T47D (cell line): ENCODE measurements at places on chromosomes 7 and 10.
A peak's percentile ranks its signal among the peaks of the same experiment; 100 is the strongest.

DNA sequence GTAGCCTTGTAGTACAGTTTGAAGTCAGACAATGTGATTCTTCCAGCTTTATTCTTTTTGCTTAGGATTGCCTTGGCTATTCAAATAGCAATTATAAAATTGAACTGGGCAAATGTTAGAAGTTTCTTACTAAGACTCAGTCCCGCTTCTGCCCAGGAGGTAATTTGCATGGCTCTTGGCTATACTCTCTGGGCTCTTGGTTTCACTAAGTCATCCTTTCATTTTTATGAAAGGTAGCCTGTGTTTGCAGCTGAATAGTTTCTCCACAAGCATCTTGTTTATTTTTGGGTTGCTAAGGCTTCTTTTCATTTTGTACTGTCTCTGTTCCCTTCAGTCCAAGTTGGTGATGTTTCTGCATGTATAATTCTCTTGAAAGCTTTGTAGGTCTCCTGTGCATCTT lies 340.6 kb downstream of the SH2D4B start:
- DNase-seq: no peak

DNA sequence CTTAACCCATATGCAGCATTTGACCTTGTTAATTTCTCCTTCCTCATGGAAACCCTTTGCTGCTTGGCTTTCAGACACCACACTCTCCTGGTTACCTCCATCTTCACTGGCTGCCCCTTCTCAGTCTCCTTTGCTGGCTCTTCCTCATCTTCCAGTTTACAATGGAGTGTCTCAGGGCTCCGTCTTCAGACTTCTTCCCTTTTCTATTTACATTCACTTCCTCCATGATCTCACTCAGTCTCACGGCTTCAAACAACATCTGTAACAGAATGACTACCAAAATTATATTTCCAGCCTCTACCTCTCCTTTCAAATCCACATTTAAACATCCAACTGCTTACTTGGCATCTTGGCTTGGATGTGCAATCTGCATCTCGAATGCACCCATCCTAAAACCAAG lies 140.4 kb downstream of the DKK1 start:
- no peak for DNase-seq

GRCh38 chr10:125144693-125145623 lies 15.4 kb downstream of the CTBP2 start:
- no peak for DNase-seq

DNA sequence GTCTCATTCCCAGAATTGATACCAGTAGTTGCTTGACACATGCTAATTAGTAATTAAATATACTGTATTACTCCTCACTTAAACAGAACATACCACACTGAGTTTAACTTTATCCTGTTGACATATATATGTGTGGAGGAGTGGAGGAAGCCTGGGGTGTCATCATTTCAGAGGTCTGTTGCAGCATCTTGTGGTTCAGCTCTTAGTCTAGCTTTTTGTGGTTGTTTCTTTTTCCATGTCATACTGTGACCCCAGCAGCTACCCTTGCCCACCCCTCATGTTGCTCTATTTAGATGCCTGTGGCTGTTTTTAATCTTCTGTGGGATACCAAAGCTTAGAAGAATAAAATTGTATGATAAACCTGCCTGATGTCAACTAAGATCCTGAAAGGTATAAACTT lies 875.4 kb downstream of the LRMDA start:
- DNase-seq: no peak

DNA sequence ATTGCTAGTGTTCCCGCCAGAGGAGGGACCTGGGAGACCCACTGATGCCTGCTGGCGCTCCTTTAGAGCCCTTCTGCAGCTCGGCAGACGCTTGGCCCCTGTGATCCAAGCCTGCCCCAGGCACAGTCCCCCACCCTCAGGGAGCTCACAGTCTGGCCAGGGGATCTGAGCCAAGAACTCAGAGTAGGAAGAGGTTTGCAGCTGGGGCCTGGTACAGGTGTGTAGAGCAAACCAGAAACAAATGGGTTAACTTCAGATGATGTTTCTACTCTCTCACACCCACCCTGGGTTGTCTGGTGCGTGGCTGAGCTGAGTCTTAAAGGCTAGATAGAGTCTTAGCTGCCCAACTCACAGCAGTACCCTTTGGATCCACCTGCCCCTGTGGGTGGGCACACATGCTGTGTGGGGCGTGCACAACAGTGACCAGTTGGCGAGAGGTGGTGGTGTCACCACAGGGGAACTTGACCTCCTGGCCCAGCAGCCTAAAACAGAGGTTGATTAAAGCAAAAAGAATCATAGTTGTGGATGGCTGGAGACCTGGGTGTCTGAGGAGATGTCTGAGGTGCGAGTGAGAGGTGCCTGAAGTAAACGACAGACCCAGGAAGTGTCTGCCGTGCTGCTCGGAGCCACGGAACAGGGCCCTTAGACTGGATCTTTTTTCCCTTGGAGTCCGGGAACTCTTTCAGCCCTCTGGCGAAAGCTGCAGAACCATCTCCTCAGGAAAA lies 31.2 kb upstream of the SRGN start:
- DNase-seq: no peak

DNA sequence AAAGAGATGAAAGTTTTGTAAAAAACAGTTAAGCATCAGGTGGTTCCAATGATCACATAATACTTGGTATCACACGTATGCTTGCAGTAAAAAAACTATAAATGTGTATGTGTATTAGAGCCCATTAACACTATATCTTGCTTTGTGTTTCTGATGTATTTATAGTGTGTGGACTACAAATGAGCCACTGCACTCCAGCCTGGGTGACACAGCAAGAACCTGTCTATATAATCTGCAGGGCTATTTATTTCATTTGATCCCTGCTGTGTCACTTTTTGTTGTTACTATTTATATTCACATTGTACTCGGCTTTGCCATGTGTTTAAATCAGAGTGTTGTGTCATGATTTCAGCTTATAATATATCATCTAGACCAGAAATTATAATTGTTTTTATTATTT lies 487.8 kb upstream of the TEX47 start:
- DNase-seq: no peak

- DNase-seq: no peak
Observed at GRCh38 chr7:144997512-144997911, 161.7 kb upstream of the TPK1 start.

DNA sequence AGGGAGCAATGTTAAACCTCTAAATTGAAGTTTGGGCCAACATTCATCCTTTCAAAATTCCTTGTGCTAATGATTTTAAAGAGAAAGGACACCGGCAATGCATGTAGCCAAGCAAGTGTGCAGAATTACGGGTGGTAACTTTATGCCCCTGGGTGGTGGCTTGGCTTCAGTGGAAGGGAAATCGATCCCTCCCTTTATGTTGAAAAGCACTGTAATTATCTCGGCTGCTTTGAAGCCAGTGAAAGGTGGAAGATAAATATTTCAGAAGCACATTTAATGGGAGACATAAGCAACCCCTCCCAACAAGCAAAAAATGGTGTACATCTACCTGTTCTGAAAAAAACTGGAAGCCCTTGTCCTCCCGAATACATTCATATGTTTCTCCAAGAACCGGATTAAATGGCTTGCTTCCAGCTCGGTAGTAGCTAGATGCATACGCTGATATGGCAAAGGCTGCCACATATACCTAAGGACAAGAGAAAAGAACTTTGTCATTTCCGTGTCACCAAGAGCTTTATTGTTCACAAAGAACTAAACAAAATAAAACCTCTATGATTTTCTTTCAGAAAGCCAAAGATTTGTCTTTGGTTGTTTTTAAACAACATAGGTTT lies 73.3 kb upstream of the GSDME start:
- no peak for DNase-seq

DNA sequence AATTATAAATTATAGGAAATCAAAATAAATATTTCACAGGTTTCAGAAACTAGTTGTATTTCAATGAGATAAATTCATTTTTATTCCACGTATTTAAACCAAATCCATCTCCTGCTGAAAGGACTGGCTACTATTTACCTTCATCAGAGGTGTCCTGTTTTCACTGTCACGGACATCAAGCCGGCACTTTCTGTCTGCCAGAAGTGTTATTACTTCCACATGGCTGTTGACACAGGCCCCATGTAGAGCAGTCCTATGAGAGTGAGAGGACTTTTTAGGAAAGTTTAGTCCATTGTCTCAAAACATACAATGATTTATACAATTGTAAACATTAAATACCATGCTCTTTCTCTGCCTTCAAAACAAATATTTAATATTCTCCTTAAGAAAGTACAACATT lies 100.4 kb upstream of the ACBD5 start:
- DNase-seq: no peak

- DNase-seq: no peak
Observed at GRCh38 chr7:141057788-141058187, 16.1 kb upstream of the TMEM178B start.

GRCh38 chr7:77157446-77157845 lies 35.0 kb downstream of the CCDC146 start:
- DNase-seq: no peak

GRCh38 chr7:17937506-17938120 lies 2.7 kb downstream of the SNX13 start:
- DNase-seq: no peak

DNA sequence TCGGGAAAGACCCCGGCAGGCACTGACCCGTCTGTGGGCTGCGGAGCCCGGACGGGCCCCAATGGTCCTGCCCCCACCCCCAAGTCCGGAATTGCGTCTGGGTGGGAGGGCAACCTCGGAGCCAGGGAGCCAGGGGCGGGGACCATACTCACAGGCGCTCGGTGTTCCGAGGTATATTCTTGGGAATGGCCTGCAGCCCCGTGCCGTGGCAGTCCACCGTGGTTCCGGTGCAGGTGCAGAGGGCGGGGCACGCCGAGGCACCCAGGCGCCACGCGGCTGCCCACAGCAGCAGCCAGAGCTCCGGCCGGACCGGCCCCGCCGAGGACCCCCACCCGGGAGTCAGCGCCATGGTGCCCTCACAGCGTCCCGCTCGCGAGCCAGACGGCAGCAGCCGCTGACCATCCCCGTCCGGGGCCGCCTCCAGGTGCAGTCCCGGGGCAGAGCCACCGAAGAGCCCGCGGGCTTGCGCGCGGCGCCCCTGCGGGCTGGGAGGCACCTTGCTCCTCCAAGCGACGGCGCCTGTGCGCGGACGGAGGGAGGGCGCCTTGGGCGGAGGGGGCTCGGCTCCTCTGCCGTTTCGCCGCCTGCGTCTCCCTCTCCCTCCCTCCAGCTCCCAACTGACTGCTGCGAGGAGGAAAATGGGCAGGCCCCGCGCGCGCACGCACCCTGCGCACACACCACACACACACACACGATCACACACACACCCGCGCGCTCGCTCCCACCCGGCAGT lies at the start of gene SLIT1:
TSS of gene SLIT1 (minus strand) at position 634 of the 733 bp plus-strand sequence. CDS start at position 349, 285 bp downstream.
- DNase-seq: no peak

DNA sequence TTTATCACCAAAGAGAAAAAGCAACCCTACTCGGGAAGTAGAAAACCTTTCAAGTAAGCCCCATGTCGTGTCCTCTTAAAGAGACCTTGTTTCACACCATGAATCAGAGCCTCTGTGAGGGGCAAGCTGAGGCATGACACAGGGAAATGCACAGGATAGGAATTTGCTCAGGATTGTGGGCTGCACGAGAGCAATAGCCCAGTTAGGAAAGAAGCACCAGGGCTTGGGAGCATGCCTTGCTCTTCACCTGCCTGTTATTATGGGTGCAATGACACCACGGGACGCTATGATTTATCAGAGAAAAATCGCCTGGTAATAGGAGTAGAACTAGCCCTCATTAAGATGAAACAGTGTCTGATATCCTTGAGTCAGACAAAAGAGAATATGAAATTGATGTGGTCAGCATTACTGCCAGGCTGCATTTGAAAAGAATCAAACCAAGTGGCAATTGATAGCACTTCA lies 562.9 kb upstream of the NRP1 start:
- DNase-seq: no peak

GRCh38 chr7:65397730-65398142 lies 24.1 kb downstream of the ZNF92 start:
- DNase-seq: no peak

- peak; percentile 12 for DNase-seq
Observed at GRCh38 chr7:48168159-48168558, 3.1 kb upstream of the ABCA13 start.

GRCh38 chr7:79774150-79774549 lies 320.7 kb upstream of the MAGI2 start:
- no peak for DNase-seq

- DNase-seq: peak; percentile 5
Observed at GRCh38 chr10:130027716-130028464, 63.8 kb upstream of the EBF3 start.

DNA sequence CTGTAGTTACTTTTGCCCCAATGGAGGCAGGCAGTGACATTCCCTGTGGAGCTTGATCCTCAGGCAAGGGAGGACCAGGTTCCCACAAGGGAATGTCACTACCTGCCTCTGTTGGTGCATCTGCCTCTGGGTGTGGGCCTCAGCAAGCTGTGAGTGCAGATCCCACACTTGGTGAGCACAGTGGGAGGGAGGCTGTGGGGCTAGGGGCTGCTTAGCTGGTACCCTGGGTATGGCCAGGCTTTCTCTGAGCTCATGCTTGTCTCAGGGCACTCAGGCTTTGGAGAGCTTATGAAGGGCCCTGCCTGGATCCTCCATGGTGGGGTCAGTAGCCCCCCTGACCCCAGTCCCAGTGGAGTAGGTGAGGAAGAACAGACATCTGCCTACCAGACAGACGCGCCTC lies 16.2 kb upstream of the ZNF488 start:
- no peak for DNase-seq

DNA sequence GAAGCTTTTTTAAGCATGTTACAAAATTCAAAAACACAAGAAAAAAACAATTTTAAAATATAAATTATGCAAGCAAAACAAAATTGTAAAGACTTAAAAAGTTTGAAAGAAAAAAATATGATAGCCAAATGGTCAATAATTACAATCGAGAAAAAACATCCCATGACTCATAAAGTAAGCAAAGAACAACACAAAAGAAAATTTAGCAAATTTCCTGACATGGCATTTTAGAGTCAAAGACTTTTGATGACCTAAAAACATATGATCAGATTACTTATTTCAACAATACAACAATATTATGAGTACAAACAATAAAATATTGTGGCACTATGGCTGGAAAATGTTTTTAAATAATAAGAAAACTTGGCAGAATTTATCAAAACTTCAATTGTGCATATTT lies 312.1 kb upstream of the MEOX2 start:
- DNase-seq: no peak

GRCh38 chr10:6995341-6995740 lies 415.3 kb upstream of the PRKCQ start:
- DNase-seq: no peak

DNA sequence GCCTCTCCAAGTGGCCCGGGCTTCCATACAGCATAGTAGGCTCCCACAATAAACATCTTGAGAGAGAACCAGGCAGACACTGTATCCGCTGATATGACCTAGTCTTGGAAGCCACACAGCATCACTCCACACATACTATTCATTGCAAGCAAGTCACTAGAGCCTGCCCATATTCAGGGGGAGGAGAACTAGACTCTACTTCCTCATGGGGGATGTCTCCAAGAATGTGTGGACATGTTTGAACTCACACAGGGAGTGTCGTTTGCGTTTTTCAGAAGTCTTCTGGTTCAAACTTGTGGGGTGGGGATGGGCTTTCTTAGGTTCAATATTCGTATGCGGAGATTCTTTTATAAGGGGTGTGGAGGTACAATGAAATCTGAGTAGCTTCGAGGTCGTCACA lies 232.6 kb upstream of the HABP2 start:
- DNase-seq: no peak

GRCh38 chr7:154914996-154915380 lies 87.9 kb downstream of the PAXIP1 start:
- DNase-seq: no peak
